Hematopoietic multipotent progenitor cell (in vitro differentiated cells): ENCODE measurements at places on chromosomes 3 and 15.

DNA sequence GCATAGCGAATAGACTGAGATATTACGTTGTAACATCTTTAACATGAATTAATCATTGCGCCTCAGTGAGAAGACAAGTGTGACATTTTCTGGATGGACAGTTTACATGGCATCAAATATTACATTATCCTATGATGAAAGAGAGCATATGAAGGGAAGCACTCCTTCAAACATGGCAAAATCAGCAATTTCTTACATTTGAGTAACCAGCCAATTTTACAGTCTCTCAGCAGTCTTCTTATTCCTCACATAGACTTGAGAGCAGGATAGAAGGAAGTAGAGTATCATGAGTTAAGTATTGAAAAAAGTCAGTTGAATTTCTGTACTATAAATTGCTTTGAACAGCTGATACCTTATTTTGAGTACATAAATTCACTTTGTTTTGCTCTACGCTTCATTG, 38.9 kb downstream of the FANCI start:
- DNase-seq = no peak

DNA sequence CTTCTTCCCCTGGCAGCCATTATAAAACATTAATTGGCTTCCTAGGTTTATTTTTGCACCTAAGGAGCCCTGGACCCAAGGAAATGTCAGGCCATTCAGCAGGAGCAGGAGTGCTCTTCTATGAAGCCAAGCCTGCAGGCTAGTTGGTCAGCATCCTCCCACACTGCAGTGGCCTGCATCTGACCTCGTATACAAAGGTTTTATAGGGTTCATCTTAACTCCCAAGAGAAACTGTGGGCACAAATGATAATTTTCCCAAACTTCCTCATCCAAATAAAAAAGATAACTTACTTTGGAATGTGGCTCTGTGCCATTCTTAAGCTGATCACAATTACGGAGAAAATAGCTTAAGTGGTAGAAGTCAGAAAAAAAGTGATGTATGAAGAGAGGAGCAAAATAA, 19.4 kb downstream of the PLSCR1 start:
- DNase-seq = no peak

DNA sequence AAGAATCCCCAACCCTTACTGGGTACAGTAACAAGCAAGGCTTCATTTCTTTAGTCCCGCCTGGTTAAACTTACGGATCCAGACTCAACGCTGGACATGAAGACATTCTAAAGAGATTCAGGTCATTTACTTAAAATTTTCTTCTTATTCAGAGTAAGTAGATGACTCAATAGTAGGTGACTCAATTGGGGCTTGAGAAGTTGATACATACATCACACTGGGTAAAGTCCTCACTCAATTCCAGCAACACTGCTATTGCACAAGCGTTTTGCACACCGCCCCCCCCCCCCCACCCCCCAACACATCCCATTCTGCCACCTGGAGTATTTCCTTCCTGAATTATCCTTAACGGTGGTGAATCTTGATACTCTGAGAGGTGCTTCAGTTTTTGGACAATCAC, 610.0 kb downstream of the FOXP1 start:
- DNase-seq = no peak

DNA sequence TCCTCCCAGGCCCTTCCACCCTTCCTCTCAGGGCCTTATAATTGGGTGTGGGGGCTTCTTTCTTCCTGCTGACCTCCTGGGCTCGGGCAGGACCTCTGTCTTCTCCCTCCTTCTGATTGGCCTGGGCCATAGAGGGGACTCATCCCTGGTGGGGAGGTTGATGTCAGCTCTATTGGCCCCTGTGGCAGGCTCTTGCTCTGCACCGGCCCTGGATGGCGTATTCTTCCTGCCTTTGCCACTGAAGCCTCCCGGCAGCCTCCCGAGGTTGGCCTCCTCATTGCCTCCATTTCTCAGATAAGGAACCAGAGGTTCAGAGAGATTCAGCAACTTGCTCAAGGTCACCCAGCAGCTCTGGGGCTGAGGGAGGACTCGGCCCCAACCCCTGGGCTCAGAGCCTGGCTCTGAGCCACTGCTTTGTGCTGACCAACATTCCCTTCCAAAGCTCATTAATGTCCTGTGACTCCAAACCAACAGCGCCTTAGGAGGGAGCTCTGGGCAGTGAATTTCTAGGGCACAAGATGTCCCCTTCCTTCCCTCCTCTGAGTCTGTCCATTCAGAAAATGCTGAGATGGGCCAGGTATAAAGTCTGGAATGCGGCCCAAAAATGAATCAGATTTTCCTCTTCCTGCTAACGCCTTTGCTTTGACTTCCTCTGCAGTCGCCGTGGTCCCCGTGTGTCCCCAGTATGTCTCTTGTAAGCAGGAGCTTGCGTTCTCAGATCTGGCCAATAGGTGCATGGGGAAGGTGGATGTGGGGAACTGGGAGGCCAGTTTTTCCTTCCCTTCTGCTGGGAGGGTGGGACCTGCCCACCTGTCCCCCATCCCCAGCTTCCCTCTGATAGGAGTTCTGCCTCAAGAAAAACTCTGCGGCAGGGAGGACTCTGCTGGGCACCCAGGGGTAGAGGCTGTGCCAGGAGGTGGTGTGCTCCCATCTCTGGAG, 74.2 kb downstream of the HMCES start:
- no peak for DNase-seq
